ENCODE measurements at places on chromosomes 4 and X.

DNA sequence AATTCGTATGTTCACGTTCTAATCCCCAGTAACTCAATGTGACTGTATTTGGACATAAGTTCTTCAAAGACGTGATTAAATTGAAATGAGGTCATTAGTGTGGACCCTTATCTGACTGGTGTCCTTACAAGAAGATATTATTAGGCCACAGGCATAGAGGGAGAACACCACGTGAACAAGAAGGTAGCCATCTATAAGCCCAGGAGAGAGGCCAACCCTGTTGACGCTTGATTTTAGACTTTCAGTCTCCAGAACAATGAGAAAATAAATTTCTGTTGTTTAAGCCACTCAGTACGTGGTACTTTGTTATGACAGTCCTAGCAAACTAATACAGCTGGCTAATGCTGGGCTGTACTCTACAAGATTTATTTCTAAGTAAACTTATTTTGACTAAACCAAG, 1.5 kb upstream of the EIF1AX start:
- DNase-seq, result no peak

DNA sequence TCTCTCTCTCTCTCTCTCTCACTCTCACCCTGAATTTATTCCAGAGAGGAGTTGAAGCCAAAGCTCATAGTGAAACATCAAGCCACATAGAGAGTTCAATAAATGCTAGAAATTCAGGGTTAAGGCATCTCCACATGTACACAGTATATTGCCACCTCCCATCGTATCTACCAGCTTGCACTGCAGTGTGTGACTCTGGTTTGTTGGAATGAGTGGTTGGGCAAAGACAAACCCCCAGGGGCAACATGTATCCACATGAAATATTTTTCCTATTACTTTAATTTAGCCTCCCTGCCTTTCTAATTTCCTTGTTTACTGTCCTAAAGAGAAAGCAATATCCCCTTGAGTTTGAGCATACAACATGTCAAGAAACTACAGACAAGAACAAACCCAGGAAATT, 247.3 kb downstream of the SPATA18 start:
- no peak for DNase-seq

- DNase-seq, result no peak
Observed at GRCh38 chr4:78880874-78881492, 58.3 kb downstream of the PAQR3 start.

DNA sequence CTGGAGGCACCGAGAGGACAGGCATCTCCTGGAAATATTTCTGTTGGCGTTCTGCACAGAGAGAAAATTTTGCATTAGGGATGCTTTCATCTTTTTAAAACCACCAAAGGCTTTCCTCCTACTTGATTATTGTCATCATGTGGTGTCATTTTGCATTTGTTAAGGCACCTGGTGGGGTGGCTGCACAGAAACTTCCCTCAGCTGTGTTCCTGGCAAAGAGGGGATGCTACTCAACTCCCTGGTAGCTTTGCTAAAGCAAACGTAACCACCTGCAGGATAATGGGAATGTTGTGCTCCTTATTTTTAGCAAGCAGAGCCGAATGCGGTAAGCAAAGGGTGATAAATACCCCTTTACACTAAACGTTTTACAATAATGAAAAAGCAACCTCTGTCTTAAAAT, 229.8 kb downstream of the STIM2 start:
- DNase-seq, result no peak

DNA sequence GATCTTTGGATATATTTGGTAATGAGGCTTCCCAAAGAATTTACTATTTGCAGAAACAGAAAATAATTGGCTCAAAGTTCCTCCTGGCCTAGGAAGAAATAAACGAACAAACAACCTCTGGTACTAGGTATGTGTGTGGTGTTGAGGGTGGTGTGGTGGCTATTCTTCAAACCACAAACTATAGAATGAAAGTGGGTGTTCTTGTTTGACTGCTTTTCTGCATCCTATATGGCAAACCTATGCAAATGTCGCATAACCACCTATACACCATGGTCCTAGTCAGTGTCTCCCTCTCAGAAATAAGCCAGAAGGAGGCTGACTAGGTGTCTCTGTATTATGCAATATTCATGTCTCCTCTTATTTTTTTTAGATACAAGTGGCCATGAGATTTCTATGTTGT, 106.6 kb upstream of the PCDH18 start:
- no peak for DNase-seq

GRCh38 chrX:35289952-35290351, 347.4 kb downstream of the FAM47B start:
- DNase-seq, result no peak

- no peak for DNase-seq
Observed at GRCh38 chr4:84814094-84814750, 152.3 kb downstream of the WDFY3 start.

GRCh38 chr4:25513814-25514213, 136.8 kb downstream of the ANAPC4 start:
- DNase-seq, result no peak

DNA sequence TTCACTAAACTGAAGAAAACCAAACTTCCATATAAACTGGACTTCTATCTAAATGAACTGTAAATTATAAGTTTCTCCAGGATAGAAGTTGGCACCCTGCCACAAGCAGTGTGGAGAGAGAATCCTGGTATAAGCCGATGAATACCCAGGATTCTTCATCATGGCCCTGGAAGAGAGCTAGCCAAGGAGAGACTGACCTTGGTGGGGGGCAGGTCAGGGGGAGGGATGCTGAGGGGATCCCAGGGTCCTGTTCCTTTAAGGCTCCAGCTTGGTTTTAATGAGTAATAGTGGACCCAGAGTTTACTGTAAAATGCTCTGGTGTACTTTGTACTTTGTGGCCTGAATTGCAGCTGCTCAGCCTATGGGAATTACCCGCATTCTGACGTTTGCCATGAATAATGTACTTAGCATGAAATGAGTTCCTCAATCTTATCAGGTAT, 16.9 kb downstream of the RASSF6 start:
- no peak for DNase-seq

DNA sequence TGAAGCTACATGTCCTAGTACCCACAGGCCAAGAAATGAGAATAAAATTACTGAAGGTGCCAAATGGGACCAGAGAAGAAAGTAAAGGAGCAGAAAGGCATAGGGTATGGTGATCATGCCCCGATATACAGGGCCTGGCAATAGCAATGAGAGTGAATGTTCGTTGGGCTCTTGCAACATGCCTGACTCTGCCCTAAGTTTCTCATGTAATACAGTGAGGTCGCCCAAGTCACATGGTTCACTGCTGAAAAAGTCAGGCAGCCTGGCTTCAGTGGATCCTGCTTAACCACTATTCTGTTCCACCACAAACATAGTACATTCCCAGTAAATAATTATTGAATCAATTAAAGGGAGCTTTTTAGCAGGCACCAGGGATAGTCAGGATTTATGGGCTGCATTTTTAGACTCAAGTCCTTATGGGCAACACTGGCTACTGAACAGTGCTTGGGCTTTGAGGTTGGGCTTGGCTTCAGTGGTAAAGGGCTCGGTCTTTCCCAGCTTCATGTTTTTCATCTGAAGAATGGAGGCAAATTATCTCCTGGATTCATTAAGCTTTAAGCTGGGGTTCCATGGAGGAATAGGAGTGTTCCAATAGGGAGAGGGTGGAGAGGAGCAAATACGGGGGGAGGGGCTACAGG, 67.1 kb upstream of the ZNF518B start:
- no peak for DNase-seq

DNA sequence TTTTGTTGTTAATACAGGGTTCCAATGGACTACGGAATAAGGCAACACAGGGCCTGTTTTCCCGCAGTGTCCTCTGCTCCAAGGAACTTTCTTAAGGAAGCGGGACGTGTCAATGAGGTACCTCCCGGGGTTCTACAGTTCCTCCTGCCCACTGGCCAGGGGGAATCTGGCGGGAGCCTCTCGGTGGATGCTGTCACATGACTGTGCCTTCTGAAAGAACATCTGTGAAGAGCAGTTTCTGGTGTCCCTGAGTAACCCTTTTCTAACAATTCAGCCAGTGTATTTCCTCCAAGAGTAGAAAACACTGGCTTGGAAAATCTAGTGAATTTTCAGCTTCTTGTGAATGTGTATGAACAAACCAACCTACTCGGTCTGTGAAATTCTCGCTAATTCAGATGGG, 32.7 kb downstream of the MFAP3L start:
- no peak for DNase-seq

GRCh38 chr4:5465956-5466355, 242.4 kb downstream of the EVC2 start:
- DNase-seq, result no peak

- DNase-seq, result no peak
Observed at GRCh38 chr4:47533689-47534347, 48.7 kb downstream of the ATP10D start.

DNA sequence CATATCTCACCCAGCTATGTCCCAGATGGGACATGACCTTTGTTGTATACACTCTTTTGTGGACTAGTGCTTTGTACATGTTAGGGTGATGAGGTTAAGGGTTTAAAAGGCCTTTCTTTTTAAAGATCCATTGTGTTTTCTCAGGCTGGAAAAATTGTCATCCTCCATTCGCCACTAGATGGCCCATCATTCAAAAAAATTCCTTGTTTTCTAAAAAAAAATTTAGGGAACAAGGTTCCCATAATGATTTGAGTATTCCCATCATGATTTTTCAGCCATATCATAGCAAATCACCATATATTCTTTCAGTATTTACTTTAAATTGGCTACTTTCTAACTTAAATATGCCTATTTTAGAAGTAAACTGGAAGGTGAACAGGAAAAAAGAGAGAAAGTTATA, 91.9 kb upstream of the TMEM164 start:
- no peak for DNase-seq

GRCh38 chr4:139239127-139239772, 40.8 kb downstream of the MGARP start:
- no peak for DNase-seq

DNA sequence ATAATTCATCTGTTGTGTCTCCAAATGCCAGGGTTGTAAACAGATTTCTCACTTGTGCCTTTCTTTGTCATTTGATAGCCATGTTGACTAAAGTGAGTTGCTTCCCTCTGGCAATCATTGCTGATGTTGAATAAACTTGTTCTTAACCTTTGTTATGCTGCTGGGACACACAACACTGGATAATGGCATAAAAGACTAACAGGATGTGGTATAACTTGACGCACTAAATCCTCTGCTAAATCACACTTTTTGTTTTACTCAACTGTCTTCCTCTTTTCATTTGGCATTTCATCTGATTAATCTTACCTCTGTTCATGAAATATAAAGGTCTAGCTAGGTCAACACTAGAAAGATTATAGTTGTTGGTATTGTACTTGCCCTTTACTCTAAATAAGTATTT, 17.6 kb upstream of the CXCL5 start:
- no peak for DNase-seq

GRCh38 chrX:45056428-45057145, 144.1 kb downstream of the DIPK2B start:
- no peak for DNase-seq

DNA sequence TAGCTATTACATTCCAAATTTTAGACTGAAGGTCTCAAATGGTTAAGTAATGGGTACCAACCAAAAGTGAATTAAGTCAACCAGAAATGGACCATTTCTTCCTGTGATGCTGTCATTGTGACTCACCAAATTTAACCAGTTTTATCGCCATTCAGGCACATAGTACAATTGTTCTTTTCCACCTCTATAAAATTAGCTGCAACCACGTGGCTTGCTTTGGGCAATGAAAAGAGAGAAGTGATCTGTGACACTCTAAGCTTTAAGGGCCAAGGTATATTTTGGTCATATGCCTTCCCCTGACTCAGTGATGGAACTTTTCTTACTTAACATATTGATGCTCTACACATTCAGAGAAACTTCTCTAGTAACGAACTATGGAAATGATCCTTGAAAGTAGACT, 20.3 kb upstream of the PHF8 start:
- DNase-seq, result no peak

DNA sequence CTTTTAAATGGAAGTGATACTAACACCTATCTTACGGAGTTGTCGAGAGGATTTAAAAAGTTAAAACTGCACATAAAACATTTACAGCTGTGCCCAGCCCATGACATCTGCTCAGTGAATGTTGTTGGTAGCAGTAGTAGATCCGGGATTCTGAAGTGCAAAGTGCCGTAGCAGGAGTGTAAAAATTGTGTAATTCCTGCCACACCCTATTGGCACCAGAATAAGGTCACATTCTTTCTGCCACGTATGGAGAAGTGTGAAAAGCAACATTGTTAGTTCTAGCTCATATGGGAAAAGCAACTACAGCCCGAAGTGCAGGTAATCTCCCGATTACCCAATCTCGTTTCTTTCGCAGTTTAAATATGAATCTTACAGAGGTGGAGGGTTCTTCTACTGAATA, 31.2 kb downstream of the PRIMPOL start:
- no peak for DNase-seq

DNA sequence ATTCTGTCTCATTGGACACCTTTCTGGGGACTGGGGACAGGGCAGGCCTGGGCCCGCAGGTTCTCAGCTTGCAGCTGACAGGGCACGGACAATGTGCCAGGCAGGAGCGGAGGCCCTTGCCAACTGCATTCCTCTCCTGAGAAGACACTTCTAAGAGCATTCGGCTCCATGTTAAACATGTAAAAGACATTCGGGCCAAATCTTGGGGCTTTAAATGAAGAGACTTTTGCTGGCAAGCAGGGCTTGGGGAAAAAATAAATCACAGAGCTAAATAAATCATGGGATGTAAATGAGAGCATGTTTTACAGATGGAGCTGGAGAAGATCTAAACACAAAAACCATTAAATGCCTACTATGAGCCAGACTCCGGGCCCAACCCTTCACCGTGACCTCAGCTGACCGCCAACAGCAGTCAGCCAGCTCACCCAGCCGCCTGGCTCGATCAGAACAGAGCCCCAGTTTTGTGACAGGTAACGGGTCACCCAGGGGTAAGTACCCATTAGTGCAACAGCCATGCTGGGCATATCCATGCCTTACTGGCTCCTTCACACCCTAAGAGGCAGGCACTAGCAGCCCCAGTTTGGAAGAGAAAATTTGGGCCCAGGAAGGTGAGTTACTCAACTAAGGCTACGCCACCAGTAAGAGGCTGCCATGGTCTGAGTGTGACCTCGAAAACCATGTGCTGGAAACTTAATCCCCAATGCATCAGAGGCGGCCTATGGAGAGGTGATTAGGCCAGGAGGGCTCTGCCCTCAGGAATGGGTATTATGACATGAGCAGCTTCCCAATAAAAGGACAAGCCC, 14.7 kb downstream of the WDR1 start:
- DNase-seq, result no peak

GRCh38 chr4:92304606-92305005, 840 bp downstream of the GRID2 start:
- DNase-seq, result no peak

DNA sequence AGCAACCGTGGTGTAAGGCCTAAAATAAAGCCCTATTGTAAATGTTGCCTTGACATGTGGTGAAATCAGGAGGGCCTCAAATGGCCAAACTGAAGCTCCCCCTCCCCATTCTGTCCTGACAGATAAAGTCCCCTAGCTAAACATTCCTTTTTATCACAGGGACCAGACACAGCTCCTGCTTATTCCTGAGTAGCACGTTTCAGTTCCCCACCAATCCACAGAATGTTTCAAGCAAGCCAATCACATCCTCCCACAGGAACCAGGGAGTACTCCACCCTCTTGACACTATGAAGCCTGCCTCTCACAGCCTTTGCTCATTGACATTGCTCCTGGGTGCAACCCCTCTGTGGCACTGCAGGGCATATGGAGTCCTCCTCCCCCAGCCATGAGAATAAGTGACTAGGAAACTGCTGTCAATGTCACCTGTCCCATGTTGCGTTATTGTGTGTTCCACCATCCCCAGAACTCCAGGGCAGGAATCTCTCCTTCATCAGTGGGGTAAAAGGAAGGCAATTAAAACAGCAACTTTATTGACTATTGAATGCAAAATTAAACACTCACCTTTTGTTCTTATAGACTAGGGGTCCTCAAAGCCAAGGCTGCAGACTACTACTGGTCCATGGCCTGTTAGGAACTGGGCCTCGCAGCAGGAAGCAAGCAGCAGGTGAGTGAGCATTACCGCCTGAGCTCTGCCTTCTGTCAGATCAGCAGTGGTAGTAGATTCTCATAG, 128.1 kb downstream of the COL25A1 start:
- no peak for DNase-seq

All from activated naive CD8-positive, alpha-beta T cell treated with anti-CD3 and anti-CD28 coated beads, Interleukin-2, amount 10 ng/mL, durations not matched to agents 7 days and 5 days (primary cell).